ENCODE measurements at places on chromosomes 1 and 21. TPM values are rescaled to one million over a fixed set of nuclear protein-coding genes. Genes with fewer than 3 reads are reported as not detected.

MFAP2 gene
- 1.1 TPM for total RNA-seq

MAN1C1 gene
- 0.15 TPM for total RNA-seq

TMEM234 gene
- total RNA-seq: 9.0 TPM

AGMAT gene
- total RNA-seq: 174 TPM

NUDT4B gene
- total RNA-seq: 3.6 TPM

LEPROT gene
- 36.8 TPM for total RNA-seq

SHE gene
- not detected for total RNA-seq

S100A8 gene
- total RNA-seq: not detected

BLACAT1 gene
- 1.2 TPM for total RNA-seq

CSF3R gene
- total RNA-seq: 3.5 TPM

PRR9 gene
- not detected for total RNA-seq

NBL1 gene
- 2.7 TPM for total RNA-seq

CD52 gene
- total RNA-seq: not detected

XKR8 gene
- total RNA-seq: 5.4 TPM

SLC1A7 gene
- not detected for total RNA-seq

UBQLN4 gene
- 33.2 TPM for total RNA-seq

FOXD2 gene
- total RNA-seq: 0.07 TPM

FCRLB gene
- total RNA-seq: 0.11 TPM

VAV3 gene
- 40.0 TPM for total RNA-seq

HSPB7 gene
- not detected for total RNA-seq

RASAL2 gene
- 5.4 TPM for total RNA-seq

CORT gene
- total RNA-seq: not detected

PKLR gene
- total RNA-seq: 10.3 TPM

YARS1 gene
- total RNA-seq: 113 TPM

KIAA1614 gene
- 0.32 TPM for total RNA-seq
